Cardiac muscle cell (in vitro differentiated cells and primary cell): ENCODE measurements at places on chromosomes 5 and 9. TPM values are rescaled to one million over a fixed set of nuclear protein-coding genes. Genes with fewer than 3 reads are reported as not detected.
A peak's percentile ranks its signal among the peaks of the same experiment; 100 is the strongest.

ORM1 gene
- total RNA-seq = not detected in 2 replicates

PDLIM4 gene
- 22.0 and 23.1 TPM in 2 replicates for total RNA-seq

BSPRY gene
- 0.32 and 1.2 TPM in 2 replicates for total RNA-seq

KIF24 gene
- 2.7 and 5.8 TPM in 2 replicates for total RNA-seq

TMEM171 gene
- not detected in 2 replicates for total RNA-seq

LCN15 gene
- 0.32 and 0.77 TPM in 2 replicates for total RNA-seq

- no peak for DNase-seq
- H3K4me3 ChIP-seq = no peak overlapping the region
- H3K36me3 ChIP-seq = no peaks in the 10 kb centered on the region
- no peaks in the 10 kb centered on the region for H3K4me1 ChIP-seq
Observed at GRCh38 chr5:13529300-13529699, 415.2 kb downstream of the DNAH5 start.

GRCh38 chr9:73022353-73022752 lies 69.5 kb upstream of the ALDH1A1 start:
- no peaks in the 10 kb centered on the region for H3K27me3 ChIP-seq
- DNase-seq = no peak
- no peak overlapping the region for H3K4me3 ChIP-seq
- H3K4me1 ChIP-seq = no peaks in the 10 kb centered on the region
- H3K36me3 ChIP-seq = no peaks in the 10 kb centered on the region

DNA sequence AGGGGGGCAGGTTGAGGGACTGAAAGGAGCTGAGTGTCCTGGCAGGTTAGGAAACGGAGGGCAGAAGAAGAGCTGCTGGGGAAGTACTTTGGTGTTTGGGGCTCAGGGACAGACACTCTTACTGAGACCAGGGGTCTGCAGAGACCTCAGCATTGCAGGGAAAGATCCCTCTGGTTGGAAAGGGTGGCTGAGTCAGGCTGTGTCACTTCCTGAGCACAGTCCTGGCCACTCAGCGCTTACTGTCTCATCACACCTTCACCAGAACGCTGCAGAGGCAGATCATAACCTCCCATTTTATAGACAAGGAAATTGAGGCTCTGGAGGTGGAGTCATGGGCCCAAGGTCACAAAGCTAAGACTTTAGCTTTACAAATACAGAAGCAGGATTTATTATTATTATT lies 54.3 kb downstream of the LMX1B start:
- no peak for DNase-seq
- no peaks in the 10 kb centered on the region for H3K36me3 ChIP-seq
- H3K27ac ChIP-seq = no peak overlapping the region
- peaks cover 6% of the 10 kb centered on the region for H3K4me1 ChIP-seq
- H3K4me3 ChIP-seq = no peak overlapping the region

DNA sequence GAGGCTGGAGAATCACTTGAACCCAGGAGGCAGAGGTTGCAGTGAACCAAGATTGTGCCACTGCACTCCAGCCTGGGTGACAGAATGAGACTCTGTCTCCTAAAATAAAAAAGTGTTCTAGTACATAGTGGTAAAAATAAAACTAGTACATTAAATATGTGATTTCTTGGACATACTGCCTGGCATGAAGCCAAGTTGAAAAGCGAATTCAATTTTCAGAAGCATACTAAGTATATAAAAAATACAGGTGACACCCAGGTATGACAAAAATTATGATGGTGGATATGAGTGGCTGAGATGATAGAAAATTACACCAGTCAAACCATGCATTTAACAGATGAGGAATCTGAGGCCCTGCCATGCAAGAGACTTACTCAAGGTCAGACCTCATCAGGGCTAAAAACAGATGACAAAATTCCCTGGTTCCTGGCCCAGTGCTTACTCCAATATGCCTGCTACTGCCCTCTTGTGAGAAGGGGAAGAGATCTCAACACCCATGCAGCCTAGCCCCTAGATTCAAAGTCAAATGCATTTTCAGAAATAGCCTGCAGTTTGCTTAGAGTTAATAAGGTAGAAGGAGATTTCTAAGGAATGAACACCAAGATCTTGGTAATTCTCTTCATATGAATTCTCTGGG lies 46.6 kb upstream of the GNPDA1 start:
- peak; percentile 23 for DNase-seq
- H3K27me3 ChIP-seq = no peaks in the 10 kb centered on the region
- H3K4me3 ChIP-seq = no peak overlapping the region
- H3K27ac ChIP-seq = no peak overlapping the region
- H3K4me1 ChIP-seq = peaks cover 14% of the 10 kb centered on the region

GRCh38 chr5:139571966-139572365 lies 10.8 kb downstream of the UBE2D2 start:
- H3K27ac ChIP-seq = no peak overlapping the region
- no peaks in the 10 kb centered on the region for H3K36me3 ChIP-seq
- no peaks in the 10 kb centered on the region for H3K27me3 ChIP-seq
- DNase-seq = no peak

- H3K27me3 ChIP-seq = no peaks in the 10 kb centered on the region
- H3K4me1 ChIP-seq = peaks cover 74% of the 10 kb centered on the region
- no peaks in the 10 kb centered on the region for H3K36me3 ChIP-seq
- H3K4me3 ChIP-seq = no peak overlapping the region
- DNase-seq = no peak
Observed at GRCh38 chr9:93203026-93203717, 19.2 kb downstream of the WNK2 start.

- peak; percentile 57 for DNase-seq
- no peaks in the 10 kb centered on the region for H3K36me3 ChIP-seq
- H3K4me3 ChIP-seq = no peak overlapping the region
- no peak overlapping the region for H3K27ac ChIP-seq
- no peaks in the 10 kb centered on the region for H3K4me1 ChIP-seq
- peaks cover 7% of the 10 kb centered on the region for H3K27me3 ChIP-seq
Observed at GRCh38 chr5:180718810-180719453, 20.9 kb downstream of the OR2Y1 start.
